Neuronal stem cell (in vitro differentiated cells): ENCODE measurements at places on chromosomes 11 and 22.

DNA sequence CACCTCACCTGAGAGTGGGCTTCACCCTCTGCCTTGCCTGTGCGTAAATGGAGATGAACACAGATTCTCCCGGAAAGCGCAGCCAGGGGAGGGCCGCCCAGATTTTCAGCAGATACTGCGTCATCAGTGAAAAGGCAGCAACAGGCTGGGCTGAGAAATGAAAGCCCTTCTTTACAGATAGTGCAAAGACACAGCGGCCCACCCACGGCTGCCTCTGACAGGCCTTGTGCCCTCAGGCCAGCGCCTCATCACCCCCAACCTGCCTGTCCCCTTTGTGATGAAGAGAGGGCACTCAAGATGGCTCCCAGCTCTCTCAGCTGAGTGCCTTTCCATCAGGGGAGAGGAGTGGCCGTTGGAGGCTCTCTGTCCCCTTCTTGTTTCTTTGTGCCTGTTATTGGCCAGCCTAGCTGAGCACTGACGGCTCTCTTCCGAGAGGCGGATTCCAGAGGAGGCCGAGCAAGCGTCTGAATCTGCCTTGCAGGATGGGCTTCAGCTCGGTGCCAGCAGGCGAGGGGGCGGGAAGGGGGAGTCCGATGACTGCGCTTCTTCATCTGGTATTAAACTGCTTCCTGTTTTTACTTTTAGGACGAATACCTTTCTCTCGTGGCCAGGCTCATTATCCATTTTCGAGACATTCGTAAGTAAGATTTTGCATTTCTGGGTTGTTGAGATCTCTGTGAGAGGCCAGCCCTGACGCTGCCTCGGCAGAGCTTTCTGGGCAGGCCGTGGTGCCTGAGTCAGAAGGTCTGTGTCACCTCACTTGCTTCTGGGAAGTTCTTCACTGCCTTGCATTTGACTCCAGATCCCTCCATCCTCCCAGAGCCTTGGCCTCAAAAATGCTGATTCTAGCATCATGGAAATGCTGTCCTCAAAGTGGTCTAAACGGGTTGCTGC lies 43.7 kb downstream of the MED15 start:
- no peak for DNase-seq

GRCh38 chr11:1925373-1926155 lies 6.1 kb downstream of the TNNT3 start:
- DNase-seq, result no peak

- DNase-seq, result no peak
Measured at GRCh38 chr22:32917577-32918354, 116.3 kb downstream of the TIMP3 start.

DNA sequence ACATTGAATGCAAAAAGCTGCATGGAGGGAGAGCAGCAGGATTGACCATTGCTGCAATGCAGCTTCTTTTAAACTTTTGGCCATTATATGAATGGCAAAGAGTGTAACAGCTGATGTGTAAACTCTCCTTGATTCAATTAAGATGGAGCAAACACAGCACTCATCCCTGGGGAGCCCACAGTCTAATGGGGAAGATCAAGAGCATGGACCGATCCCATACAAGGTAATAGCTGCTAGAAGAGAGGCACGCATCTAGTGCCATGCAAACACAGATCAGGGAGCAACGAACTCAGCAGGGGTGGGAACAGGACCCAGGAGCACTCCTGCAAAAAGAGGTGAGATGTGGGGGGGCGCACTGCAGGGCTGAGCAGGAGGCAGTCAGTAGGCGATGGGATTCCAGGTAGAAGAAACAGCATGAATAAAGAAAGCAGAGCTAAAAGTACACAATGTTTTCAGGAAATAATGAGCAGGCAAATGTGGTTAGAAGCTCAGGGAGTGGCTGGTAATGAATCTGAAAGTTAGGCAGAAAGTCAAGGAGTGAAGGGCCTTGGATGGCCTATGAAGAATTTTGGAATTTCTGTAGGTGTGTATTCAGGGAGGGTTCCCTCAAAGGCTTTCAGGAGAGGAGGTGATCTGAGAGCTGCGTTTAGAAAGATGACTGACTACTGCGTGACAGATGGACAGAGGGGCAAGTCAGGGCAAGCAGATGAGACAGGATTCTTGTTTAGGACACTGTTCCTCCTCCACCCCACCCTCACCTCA lies 17.2 kb upstream of the BMAL1 start:
- no peak for DNase-seq

DNA sequence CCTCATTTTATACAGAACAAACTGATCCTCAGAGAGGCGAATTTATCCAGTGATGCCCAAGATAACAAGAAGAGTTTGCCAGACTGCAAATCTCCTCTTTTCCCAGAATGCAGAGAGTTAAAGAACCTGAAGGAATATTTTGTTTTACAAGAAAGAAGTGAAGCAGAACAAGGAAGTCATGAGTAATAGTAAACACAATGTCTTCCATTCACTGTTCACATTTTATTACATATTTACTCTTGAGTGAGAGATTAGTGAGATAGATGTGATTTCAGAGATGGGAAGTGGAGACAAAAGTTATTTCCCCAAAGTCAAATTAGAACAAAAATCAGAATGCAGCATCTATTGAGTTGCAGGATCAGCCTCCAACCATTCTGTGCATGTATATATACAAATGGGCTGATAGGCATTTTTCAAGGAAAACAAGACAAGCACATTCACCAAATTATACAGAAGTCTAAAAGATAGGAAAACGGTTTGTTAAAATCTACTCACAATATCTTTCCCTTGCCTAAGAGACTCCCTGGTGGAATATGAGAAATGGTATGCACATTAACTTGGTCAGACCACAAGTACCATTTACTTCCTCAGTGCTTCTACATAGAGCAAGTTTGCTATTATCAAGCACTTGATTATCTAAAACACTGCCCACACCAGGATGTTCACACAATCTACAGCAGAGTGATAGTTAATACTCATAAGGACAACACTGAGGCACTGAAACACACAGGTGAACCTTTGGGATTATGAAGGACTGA lies 12.0 kb downstream of the GUCY1A2 start:
- DNase-seq, result no peak

- DNase-seq, result no peak
Measured at GRCh38 chr22:28978158-28978557, 83.5 kb downstream of the C22orf31 start.
